HS-5 (cell line): ENCODE measurements at places on chromosomes 4 and X.

DNA sequence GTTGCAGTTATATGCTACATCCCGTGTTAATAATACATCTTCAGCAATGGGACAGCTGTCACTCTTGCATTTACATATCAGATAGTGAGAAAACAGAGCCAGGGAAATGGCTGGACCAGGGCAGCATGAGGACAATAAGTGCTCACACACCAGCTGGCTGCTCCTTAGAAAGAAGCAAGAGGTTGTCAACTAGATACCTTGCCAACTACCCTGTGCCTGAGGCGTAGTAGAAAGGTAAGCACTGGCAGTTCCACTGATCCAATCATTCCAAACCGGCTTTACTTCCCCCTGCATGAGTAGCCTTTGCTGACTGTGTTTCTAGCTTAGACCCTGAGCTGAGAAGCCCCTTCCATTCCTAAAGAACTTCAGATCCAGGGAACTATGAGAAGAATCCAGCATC is 52.2 kb upstream of the FGF13 start:
- no peak for DNase-seq

DNA sequence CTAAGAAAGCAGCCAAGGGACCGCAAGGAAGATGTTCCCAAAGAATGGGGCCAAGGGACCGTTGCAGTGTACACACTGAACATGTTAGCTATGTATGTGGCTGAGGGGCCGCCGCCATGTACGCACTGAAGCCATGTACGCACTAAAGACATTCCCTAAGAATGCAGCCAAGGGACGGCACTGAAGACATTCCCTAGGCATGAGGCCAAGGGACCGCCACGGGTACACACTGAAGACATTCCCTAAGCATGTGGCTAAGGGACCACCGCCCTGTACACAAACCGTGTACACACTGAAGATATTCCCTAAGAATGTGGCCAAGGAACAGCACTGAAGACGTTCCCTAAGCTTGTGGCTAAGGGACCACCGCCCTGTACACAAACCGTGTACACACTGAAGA is 54.0 kb downstream of the DHRSX start:
- DNase-seq: no peak

GRCh38 chrX:24837966-24838365 is 144.2 kb downstream of the POLA1 start:
- no peak for DNase-seq

DNA sequence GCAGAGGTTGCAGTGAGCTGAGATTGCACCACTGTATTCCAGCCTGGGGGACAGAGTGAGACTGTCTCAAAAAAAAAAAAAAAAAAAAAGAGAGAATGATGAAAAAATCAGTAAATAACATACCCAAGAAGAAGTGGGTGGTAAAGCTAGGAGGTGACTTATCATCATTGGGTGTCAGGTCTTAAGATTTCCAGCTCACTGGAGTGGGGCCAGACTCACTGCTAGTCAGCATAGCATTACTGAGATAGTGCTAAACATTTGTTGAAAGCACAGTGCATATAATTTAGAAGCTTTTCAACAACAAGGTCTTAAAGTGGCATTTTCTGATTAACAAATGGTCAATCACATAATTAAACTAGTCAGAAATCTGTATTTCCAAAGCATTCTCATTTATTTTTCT is 221.8 kb upstream of the GYPA start:
- DNase-seq: no peak

- peak; percentile 81 for DNase-seq
Observed at GRCh38 chr4:114077610-114078009, 98.2 kb upstream of the ARSJ start.
